ENCODE measurements at places on chromosomes 2 and 18.

GRCh38 chr2:23649819-23650218, 264.8 kb downstream of the KLHL29 start:
- DNase-seq: no peak

GRCh38 chr18:42290318-42291307, 335.6 kb downstream of the PIK3C3 start:
- DNase-seq: no peak

GRCh38 chr2:197045115-197045514, 118.6 kb upstream of the PGAP1 start:
- no peak for DNase-seq

- DNase-seq: no peak
These were observed 113.1 kb downstream of the ICOS start for GRCh38 chr2:204049635-204050034.

DNA sequence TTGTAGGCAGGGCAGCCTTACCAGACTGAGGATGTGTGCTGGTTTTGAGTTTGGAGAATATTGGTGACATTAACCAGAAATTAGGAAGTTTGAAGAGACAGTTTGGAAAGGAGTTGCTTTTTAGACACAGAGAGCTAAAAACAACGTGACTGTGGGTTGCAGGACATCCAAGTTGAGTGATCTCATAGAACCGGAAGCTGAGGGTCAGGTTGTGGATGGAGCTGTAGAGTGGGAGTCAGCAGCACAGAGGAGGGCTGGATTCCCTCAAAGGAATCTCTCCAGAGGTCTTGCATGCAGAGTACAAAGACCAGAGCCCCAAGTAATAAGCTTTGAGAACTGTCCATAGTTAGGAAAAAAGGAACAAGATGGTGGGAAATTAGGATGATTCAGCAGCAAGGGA, 9.3 kb downstream of the MAPRE3 start:
- DNase-seq: no peak

DNA sequence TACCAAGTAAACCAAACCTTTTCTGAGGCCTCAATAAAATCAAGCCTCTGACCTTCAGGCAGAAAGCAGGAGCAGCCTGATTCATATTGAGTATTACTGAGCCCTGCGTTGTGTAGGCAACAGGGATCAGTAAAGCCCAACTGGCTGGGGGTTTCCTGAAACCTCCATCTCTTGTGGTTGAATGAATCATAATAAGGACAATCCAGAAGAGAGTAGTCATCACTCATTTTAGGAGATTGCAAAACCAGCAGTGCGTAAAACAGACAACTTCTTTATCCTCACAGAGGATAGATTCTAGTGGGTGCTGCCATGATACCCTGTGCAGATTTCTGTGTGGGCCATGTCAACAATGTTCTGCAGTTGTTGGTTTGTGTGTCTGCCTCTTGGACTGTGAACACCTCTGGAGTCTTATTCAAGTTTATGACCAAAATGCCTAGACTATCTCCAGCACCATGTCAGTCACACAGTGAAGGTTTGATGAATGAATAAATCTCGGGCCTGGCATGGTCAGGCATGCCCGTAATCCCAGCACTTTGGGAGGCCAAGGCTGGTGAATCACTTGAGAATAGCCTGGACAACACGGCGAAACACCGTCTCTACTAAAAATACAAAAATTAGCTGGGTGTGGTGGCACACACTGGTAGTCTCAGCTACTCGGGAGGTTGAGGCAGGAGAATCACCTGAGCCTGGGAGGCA, 51.8 kb upstream of the RAB27B start:
- no peak for DNase-seq

GRCh38 chr2:158912112-158912511, 56.3 kb upstream of the TANC1 start:
- no peak for DNase-seq

DNA sequence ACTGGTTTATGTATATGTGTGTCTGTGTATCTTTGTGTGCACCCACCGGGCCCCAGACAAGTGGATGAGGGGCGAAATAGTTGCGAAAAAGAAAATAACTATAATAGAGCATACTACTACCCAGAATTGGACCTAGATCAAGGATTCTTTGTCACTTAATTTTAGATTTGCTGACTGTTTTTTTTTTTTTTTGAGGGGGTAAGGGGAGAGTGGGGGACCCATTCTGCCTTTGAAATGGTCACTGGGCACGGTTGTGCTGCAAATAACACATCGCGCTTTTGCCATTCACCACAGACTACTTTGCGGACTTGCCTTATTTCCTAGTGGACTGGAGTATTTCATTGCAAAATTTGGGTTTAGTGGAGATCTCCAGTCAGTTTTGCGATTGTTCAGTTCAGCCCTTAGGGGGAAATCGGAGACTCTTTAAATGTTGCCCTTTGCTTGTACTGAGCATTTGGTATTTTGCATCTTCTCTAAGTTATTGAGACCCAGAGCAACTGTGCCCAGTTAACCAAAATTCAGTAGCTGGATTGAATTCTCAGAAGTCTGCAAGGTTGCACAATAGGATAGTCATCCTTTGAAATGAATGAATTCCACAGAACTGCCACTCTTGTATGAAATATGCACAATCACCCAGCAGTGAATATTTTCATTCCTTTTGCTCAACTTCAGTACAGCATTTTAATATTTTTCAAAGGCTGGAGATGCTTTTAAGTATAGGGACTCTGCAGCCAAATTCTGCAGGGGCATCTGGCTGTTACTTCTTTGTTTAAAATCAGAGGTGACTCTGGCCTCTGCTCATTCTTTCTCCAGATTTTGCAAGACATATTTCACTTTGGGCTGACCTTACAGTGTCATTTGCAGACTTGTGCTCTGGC, 2.9 kb downstream of the TRIB2 start:
- no peak for DNase-seq

- DNase-seq: no peak
These were observed 134.0 kb downstream of the PTGR3 start for GRCh38 chr18:75075016-75075305.

DNA sequence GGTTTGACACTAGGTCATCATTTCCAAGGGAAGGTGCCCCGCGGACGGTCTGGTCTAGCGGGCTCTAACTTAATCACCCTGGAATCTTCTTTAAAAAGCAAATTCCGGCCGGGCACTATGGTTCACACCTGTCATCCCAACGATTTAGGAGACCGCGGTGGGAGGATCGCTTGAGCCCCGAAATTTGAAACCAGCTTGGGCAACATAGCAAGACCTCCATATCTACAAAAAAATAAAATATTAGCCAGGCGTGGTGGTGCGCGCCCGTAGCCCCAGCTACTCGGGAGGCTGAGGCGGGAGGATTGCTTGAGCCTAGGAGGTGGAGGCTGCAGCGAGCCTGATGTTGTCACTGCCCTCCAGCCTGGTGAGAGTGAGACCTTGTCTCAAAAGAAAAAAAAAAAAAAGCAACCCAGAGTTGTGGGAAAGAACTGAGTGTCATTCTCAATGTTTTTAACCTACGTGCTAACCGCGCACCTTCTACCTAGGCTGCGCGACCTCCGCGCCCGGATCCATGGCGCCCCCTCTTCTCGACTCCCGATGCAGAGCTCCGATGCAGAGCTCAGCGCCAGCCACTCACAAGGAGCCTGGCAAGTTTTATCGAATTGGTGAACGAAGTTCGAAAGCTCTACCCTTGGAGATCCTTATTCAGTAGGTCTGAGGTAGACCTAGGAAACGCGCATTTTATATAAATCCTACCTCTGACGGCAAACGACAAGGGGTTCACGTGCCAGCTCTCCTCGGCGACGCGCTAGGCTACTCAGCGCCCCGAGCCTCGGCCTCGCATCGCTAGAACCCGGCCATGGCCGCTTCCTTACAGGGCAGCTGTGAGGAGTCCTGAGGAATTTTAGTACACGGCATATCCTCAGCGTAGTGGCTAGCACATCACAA, 888 bp upstream of the TWSG1 start:
- peak; percentile 5 for DNase-seq

- DNase-seq: no peak
These were observed 55.8 kb downstream of the MYOM1 start for GRCh38 chr18:3163968-3164367.

DNA sequence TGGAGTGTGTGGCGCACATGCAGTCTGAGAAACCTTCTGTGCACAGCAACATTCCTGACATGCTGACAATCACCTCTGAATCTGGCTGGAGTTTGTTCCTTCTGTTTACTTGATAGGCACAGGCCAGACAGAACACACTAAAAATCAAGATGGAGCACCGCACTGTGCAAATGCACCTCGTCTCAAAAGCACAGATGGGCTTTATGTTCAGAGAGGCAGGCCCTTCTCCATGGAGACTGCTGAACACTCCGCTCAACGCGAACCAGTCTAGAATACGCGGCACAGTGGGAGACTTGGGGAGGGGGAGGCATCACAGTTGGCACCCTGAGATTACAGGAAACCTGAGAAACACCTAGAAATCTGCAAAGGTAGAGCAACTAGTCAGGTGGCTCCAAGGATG, 58.4 kb upstream of the DNMT3A start:
- DNase-seq: no peak

DNA sequence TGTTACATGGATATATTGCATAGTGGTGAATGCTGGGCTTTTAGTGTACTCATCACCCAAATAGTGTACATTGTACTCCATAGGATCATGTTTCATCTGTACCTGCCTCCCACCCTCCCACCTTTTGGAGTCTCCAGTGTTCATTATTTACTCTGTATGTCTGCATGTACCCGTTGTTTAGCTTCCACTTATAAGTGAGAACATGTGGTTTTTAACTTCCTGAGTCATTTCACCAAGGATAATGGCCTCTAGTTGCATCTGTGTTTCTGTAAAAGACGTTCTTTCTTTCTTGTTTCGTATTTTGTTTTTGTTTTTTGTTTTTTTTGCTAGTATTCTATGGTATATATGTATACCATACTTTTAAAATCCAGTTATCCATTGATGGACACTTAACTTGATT, 107.5 kb downstream of the MSTN start:
- no peak for DNase-seq

GRCh38 chr18:3248062-3248657, 559 bp downstream of the MYL12A start:
- no peak for DNase-seq

GRCh38 chr2:68089961-68090360, 27.2 kb upstream of the C1D start:
- DNase-seq: no peak

DNA sequence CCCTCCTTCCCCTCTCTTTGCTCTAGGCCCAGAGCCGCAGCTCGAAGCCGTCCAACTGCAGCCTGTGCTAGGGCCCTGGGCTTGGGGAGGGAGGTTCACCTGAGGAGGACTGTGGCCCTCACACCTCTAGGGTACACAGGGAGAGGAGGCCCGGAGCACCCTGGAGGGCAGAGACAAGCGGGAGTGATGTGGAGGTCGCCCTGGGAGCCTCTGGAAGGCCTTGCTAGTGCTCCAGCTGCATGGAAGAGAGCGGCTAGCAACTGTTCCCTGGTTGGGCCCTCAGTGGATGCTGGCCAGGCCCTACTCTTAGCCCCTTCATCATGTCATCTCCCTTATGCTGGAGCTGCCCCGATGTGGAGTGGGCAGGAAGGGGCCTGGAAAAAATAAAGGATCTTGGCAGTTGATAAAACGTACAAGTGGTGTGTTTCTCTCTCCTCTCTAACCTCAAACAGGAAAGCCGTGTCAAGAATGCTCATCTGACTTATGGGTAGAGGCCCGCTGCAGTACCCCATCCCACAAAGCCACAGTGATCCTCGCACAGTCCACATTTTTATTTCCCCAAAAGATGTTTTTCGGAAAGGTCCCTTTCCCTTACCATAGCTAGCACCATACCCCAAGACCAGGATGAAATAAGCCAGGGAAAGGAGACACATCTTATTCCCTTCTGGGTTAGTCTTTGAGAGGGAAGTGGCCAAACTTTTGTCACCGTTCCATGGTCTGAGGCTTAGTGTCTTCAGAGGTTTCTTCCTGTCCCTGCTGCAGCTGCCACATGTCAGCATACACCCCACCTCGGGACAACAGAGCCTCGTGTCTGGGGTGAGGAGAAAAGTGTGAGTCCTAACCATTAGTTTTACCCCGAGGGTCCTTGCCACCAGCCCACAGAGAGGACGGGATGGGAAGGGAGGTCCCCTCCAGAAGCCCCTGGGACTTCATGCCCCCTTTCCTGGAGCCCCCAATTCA, 2.9 kb downstream of the ZFAND2B start:
- DNase-seq: no peak

GRCh38 chr2:67840460-67841068, 222.2 kb downstream of the C1D start:
- no peak for DNase-seq

DNA sequence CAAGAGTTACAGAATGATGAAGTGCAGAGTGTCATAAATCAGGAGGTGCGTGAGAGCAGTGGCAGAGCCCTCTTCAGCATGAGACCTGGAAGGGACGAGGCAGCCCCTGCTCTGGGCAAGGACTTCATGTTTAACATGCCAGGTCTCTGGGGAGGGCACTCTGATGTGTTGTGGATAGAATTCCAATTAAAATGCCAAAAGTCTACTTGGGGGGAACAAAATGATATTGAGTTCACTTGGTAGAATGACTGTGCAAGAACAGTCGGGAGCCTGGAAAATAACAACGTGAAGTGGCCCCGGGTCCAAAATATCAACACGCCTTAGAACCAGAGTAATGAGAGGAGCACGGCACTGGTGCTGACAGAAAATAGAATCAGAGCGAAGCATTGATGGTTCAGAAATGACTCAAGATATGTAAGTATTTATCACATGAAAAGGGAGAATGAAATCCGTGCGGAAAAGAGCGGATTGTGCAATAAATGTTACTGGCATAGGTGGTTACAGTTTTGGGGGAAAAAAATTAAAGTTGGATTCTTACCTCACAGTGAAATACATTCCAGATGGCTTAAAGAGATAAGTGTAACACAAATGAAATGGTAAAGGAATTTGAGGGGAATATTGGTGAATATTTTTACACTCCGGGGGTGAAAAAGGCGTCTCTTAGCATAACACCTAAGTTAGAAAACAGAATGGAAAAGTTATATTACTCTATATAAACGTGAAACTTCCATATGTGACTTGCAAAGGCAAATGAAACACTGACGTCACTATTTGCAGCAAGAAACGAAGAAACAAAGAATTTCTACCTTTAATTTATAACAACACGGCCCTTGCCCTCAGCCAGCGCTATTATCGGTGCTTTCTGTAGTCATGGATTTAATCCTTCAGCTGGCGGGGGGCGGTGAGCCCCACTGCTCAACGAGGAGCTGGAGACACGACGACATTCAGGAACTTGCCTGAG, 159.4 kb upstream of the TWIST2 start:
- DNase-seq: no peak

GRCh38 chr2:216006164-216006663, 7.1 kb downstream of the MREG start:
- DNase-seq: peak; percentile 12

GRCh38 chr18:68735483-68736343, 20.8 kb upstream of the TMX3 start:
- DNase-seq: no peak

GRCh38 chr2:182733572-182733971, 17.5 kb downstream of the DNAJC10 start:
- DNase-seq: no peak

GRCh38 chr2:85393836-85394235, 16.3 kb downstream of the CAPG start:
- no peak for DNase-seq

DNA sequence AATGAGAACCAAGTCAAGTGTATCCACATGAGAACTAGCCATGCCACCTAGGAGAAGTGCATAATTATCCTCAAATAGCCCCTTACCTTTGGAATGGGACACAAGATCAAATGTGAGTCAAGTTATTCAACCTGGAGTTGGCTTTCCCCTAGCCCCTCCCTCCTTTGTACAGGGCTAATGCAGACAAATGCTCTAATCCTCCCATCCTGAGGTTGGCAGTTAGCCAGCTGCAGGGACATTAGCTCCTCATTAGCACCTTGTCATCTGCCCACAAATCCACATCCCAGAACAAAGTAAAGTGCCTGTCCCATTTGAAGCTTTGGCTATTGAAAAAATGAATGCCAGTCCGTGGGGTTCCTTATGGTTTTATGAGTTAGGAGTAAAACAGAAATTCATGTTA, 294.1 kb upstream of the FANCL start:
- DNase-seq: no peak
